ENCODE measurements at places on chromosomes 4 and X.
A peak's percentile ranks its signal among the peaks of the same experiment; 100 is the strongest.

GRCh38 chr4:37320513-37321235 lies 76.1 kb downstream of the NWD2 start:
- DNase-seq = no peak

- DNase-seq = no peak
Measured at GRCh38 chr4:101792056-101792590, 1.6 kb downstream of the BANK1 start.

- DNase-seq = peak; percentile 48
Measured at GRCh38 chrX:39445336-39445735, 644.1 kb downstream of the MID1IP1 start.

DNA sequence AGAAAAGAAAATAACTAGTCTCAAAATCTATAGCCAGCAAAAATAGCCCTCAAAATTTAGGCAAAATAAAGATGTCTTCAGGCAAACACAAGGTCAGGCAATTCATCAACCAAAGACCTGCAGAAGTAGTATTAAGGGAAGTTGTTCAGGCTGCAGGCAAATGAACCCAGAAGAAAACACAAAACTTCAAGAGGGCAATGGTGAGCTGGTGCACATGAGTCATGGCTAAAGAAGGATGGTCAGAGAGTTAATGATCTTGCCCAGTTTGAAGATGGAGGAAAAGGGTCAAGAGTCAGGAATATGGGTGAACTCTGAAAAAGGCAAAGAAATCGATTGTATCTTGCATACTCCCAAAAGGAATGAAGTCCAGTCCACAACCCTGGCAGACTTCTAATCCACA lies 83.1 kb upstream of the FAT4 start:
- DNase-seq = no peak

DNA sequence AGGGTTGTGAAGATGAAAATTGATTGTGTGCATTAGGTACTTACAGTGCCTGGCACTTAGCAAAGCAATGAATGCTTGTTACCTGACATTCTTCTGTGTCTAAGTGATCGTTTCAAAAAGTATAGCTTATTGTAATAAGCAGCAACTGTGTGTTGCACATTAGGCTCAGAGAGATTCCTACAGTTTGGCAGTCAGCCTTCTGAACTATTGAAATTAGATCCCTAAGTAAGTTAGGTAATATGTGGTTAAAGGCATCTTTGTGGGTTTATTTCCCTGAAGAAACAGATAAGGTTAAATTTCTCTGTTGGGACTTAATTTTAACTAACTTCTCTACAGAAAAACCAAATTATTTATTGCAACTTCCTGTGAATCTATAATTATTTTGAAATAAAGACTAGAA lies 93.4 kb downstream of the REPS2 start:
- no peak for DNase-seq

All from activated naive CD4-positive, alpha-beta T cell treated with anti-CD3 and anti-CD28 coated beads, Interleukin-2, amount 50 U/mL, for 72 hours (primary cell).